Umbilical cord (tissue), 2 donors: ENCODE measurements at places on chromosomes 11 and 22.

- no peak for DNase-seq
Measured at GRCh38 chr11:75820645-75821044, 5.6 kb downstream of the UVRAG start.

DNA sequence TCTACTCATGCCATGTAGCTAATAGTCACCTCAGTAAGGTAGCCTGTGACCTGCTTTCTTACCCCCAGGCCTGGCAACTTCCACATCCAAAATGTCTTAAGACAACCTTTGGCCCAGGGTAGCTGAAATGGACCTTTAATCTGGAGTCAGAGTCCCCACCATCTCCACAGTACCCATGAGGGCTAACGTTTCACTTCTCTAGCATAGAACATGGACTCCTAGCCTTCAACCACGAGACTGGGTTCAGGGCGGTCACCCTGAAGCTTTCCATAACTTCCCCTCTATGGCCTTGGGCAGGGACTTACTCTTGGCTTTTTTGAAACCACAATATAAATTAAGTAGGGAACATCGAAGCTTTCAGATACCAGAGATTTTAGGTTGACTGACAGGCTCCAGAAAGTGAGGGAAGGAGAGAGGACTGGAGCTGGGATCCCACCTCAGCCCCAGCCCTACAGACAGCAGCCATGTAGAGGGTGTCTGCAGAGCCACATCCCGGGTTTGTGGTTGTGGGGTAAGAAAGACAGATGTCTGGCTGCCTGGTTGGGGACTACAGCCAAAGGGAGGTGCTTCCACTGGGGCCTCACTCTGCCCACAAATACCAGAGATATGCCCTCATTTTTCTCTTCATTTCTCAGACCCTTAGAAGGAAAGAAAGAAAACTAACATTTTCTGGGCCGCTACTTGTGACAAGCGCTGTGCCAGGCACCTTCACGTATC is 2.6 kb downstream of the TBC1D10A start:
- DNase-seq, result peak; percentile 76

DNA sequence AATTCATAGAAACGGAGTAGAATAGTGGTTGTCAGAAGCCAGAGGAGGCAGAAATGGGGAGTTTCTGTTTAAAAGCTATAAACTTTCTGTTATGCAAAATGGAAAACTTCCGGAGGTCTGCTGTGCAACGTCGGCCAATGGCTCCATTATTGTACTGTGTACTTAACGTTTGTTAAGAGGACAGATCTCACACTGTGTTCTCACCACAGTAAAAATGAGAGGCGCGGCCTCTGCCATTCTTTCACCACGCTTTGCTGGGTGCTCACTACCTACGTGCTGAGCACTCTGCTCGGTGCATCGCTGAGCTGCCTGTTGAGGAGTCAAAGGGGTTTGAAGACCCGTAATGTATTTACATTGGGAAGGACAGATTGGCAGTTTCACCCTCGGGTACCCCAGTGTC is 218.8 kb upstream of the B3GAT1 start:
- DNase-seq, result no peak

GRCh38 chr11:18768978-18769377 is 22.6 kb downstream of the PTPN5 start:
- no peak for DNase-seq

DNA sequence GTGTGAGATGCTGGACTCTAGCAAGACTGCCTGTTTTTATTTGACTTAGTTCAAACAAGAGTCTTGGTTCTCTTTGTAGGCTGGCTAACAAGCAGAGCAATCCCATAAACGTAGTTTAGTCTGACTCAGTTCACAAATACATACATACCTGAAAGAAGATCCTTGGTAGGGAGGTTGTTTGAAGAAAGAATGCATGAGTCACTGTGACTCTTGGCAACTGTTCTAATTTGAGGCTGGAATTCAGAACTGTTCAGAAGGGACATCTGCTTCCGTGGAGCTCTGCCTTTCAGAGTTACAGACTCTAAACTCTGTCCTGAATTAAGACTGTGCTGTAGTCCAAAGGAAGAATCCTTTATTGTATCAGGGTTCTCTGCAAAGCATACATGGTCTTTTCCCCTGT is 32.2 kb downstream of the C2CD3 start:
- DNase-seq, result peak; percentile 90

GRCh38 chr22:50361688-50362087 is 18.6 kb downstream of the PPP6R2 start:
- no peak for DNase-seq

DNA sequence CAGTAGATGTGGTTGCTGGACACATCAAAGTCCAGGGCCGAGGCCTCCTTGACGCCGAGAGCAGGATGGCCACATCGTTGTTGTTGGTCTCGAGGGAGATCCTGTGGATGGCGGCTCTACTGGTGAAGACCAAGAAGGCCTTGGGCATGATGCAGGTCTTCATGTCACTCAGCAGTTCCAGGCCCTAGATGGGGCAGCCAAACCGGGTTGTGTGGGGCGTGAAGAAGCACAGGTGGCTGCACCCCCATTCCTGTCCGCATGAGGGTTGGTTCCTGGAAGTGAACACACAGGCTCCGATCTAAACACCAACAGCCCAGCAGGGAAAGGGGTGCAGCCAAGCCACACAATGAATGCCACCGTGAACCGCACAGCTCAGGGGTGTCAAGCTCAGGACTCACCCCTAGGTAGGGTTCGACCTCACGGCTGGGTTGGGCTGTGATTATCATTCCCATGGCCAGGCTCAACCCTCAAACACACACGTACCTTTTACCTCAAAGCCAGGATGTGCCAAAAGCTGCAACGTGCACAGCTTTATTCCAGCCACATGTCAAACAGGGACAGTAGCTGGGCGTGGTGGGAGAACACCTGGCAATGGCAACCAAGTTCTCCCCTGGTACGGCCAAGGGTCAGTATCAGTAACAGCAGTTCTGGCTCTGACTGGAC is 132.3 kb downstream of the CRYBB2 start:
- no peak for DNase-seq

GRCh38 chr22:47822422-47822821 is 1060.0 kb downstream of the TBC1D22A start:
- peak; percentile 51 for DNase-seq

DNA sequence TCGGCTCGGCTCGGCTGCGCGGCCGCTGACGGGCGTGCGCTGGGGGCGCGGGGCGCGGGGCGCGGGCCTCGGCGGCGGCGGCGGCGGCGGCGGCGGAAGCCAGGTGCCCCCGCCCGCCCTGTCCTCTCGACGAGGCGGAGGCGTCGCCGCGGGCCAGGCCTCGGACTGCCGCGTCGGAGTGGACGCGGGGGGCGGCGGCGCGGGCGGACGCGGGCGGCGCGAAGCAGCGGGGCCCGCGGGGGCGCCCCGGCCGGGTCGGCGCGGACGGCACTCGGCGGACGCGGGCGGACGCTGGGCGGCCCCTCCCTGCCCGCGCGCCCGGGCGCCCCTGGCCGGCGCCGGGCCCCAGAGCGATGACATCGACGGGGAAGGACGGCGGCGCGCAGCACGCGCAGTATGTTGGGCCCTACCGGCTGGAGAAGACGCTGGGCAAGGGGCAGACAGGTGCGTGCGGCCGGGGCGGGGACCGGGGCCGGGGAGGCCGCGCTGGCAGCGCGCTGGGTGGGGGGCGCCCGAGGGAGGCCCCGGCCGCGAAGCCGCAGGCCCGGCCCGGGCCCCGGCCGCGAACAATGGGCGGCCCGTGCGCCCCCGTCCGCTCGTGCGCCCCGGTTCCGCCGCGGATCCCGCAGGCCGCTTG is at the start of gene BRSK2:
Gene BRSK2, plus strand, starts transcription at position 3 of the 637 bp plus-strand sequence. Its CDS starts 351 bp downstream, at position 354.
- DNase-seq, result no peak

- peak; percentile 22 for DNase-seq
Measured at GRCh38 chr11:86416494-86416893, 41.8 kb downstream of the CCDC81 start.

DNA sequence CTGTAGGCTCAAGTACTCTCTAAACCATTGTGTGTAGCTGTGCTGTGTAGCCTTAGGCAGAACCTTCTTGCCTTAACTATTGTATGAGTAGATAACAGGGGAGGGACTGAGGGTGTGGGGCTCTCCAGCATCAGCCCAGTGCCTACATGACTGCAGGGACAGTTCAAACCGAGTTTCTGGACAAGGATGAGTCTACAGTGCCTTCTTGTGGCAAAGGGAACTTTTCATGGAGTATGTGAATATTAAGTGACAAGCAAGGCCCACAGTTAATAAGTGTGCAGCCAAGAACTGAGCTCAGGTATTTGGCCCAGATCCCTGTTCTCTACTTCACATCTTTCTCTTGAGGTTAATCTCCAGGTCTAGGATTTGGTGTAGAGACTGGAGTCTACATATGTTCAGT is 424.4 kb upstream of the LARGE1 start:
- peak; percentile 12 for DNase-seq

- DNase-seq, result no peak
Measured at GRCh38 chr11:74162681-74163467, 7.9 kb downstream of the C2CD3 start.

- no peak for DNase-seq
Measured at GRCh38 chr11:36623494-36623893, 25.5 kb upstream of the RAG2 start.

DNA sequence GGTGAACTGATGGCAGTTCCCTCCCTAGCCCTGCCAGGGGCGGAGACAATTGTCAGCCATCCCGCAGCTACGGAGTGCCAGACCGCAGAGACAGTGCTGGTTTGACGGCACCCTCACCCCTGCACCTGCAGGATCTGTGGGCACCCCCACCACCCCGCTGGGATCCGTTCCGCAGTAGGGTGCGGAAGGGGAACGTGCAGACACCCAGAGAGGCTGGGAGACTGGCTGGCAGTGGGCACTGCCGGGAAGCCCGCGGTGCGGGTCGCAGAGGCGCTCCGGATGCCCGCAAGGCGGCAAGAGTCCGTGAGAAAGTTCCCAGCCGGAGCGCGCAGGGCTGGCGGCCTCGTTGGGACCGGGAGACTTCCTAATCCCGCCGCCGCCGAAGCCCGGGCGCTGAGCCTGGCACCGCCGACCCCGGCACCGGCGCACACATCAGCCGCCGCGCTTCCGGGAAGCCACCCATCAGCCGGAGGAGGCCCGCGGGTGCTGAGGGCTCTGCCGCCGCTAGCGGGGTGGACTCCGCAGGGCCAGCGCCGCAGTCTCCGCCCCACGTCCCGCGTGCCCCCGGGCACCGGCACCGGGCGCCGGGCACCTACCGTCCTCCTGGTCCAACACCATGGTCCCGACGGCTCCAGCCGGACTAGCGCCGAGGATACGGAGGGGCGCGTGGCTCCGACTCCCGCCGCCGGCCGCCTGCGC is 4.3 kb upstream of the LMO1 start:
- DNase-seq, result no peak

GRCh38 chr11:3052567-3052966 is 4.7 kb downstream of the CARS1 start:
- DNase-seq, result no peak

DNA sequence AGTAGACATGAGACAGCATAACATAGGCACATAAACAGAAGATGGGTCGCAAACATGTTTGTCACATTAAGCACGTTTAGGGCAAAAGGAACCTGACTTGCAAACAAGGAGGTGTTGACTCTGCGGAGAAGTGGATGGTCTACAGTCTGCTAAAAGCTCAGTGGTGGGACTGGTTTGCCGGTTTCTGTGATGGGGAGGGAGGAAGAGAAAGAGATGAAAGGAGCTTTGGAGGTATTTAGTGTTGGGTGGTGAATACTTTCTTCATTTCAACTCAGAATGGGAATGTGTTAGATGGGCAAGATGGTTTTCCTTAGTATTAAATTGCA is 191.4 kb upstream of the SORL1-AS1 start:
- DNase-seq, result no peak

GRCh38 chr11:94671553-94672366 is 96.4 kb upstream of the AMOTL1 start:
- no peak for DNase-seq

DNA sequence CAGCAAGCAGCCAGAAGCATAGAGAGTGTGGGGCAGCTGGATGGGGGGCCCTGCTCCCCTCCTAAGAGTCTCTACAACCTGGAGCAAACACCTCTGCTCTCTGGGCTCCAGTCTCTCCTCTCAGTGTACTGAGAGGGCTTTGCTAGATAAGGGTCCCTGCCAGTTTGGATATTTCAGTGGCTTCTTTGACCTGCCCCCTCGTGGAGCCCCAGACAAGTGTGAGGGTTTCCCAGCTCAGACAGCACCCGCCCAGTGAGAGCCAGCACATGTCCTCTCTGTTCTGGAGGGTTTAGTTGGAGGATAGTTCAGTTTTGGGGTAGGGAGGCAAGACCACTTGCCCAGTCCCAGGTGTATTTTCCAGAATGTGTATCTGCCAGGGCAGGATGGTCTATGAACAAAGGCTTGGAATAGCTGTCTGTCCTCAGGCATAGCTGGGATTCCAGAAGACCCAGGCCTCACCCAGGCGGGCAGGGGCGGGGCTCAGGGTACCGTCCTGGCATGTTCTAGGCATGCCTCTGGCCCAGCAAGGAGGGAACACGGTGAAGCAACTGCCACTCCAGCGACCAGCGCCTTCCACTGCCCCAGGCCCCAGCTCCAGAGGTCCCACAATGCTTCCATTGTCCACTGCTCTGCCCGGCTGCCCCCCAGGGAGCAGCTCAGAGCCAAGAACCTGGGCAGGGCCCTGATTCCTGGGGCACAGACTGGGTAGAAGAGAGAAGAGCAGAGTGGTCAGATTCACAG is 7.5 kb upstream of the MICALL1 start:
- DNase-seq, result peak; percentile 64

DNA sequence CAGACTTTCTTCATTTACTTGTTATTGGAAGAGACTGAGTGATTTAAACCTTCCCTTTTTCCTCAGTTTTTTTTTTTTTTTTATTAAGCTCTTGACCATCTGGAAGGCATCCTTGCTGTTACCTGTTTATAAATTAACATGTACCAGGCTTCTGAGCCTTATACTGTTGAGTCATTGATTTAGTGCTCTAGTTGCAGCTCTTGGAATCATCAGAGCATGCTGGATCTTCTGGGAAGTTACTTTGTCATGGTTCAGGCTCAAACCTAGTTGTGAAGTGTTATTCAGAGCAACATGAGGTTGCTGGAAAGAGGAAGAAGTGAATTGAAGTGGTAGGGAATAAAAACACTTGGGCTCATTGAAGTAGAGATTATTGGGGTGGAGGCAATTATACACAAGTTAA is 6.3 kb downstream of the ZDHHC5 start:
- DNase-seq, result no peak

DNA sequence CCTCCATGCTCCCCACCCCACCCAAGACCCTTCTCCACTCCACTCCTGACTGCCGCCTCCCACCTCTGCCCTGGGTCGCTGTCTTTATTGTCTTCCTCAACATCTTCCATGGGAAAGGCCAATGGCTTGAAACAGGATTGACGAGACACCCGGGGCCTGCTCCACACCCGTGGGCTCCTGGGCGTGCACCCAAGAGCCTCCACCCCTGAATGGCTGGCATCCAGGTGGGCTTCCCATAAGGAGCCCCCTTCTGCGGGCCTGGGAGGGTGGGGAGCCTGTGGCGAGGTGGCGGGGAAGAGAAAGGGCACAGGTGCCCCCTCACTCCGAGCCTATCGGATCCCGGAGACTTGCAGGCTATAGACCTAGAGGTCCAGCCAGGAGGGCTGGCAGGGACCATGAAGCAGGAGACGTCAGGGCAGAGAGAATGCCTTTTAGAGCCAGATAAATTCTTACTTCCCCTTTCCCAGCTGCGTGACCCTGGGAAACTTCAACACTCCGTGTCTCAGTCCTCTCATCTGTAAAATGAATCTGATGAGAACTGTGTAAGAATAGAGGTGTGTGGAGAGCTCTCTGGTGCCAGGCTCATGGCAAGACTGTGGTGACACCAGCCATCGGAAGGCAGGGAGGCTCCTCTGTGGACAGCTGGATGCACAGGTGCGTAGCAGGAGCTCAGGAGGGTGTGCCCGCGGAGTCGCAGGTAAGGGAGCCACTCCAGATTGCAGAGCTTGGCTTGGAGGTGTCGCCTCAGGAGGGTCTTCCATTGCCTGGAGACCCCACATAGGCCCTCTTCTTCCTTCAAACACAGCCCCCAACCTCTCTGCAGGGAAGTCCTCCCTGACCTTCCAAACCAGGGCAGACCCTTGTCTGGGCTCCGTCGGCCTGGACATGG is 53.9 kb downstream of the SMIM38 start:
- no peak for DNase-seq

GRCh38 chr11:27485930-27486773 is 13.6 kb upstream of the LGR4 start:
- peak; percentile 78 for DNase-seq
